CD4-positive, alpha-beta T cell treated with Interleukin-12 subunit alpha and Interleukin-12 subunit beta, for 1 hour (primary cell): ENCODE measurements at places on chromosomes 2 and 18.

DNA sequence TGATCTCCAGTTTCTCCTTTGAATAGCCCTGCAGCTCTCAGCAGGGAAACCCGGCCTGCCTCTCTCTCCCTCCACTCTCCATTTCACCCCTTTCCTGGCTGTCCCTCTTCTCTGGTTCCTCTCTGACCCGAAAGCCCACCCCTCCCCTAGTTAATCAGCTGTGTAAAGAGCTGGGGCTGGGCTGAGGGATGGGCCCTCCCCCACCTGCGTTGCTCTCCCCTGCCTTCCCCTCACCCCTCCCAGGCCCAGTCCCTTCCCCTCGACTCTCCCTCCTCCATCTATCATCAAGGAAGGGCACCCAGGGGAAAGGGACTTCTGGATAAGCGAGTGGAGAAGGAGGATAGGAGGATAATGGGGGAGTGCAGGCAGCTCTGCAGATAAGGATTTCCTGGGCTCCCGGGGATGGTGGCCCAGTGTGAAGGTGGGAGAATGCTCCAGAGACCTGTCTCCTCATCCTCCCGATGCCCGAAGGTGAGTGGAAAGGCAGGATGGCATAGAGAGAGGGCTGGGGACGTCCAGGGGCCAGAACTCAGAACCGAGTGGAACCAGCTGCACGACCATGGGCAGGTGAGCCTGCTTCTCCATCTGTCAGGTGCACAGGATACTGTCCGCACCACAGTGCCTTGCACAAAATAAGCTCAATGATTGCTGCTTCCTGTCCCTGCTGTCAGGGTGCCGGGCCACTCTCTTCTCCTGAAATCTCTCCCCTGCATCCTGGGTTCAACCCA is 12.0 kb downstream of the SLC30A3 start:
- DNase-seq = no peak

DNA sequence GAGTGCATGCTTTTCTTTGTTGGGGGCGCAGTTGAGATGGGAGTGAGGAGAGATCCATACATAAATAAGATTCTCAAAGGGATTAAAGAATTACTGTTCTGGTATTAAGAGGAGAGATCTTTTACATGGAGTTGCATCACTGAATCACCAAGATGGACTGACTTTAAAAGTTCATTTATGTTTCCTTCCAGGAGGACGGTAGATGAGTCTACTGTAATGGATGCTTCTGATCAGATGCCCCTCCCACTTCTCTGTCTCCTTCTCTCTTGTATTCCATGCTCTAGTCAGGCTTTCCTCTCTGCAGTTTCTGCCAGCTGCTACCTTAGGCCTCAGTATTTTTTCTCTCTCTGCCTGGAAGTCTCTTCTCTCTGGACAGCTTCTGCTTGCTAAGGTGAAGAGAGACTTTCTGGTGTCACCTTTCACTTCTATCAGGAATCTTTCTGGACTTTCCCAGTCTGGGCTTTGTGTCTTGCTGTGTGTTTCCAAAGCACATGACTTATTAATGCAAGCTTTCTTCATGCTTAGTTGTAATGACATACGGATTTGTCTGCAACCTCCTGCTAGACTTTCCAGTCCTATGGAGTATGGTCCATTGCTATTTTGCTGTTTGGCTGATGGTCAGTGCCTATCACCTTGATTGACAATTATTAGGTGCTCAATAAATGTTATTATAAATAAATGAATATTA is 23.6 kb downstream of the FAM171B start:
- DNase-seq = no peak

DNA sequence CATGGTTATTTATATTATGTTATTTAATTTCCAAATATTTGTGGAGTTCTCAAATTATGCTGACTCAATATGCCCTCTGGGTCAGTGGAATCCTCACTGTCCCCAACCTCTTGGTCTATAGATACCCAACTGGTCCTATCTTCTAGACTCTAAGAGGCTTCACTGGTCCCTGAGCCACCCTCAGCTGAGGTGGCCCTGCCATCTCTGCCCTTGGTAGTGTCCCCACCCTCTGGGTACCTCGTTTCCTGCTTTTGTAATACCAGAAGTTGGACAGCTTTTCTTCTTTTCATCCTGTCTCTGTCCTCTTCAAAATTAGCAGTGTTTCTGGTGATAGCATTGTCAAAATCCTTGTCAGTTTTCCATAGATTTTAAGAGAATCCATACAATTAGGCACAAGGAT is 11.9 kb downstream of the ZSCAN30 start:
- no peak for DNase-seq

- no peak for DNase-seq
These were observed 949 bp downstream of the CDC42EP3 start for GRCh38 chr2:37670378-37671008.

DNA sequence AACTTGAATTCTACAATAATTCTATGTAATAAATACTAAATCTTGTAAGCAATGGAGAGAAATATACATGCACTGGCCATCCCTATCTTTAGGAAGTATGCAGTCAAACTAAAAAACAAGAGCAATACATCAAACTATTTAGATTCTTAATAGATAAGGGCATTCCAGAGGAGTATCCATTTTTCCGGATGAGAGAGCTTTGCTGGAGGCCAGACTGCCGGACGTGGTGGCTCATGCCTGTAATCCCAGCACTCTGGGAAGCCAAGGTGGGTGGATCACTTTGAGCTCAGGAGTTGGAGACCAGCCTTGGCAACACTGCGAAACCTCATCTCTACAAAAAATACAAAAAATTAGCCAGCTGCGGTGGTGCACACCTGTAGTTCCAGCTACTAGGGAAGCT is 60.8 kb downstream of the KIF5C start:
- no peak for DNase-seq

- DNase-seq = no peak
These were observed 877 bp downstream of the INHBB start for GRCh38 chr2:120346667-120347358.

DNA sequence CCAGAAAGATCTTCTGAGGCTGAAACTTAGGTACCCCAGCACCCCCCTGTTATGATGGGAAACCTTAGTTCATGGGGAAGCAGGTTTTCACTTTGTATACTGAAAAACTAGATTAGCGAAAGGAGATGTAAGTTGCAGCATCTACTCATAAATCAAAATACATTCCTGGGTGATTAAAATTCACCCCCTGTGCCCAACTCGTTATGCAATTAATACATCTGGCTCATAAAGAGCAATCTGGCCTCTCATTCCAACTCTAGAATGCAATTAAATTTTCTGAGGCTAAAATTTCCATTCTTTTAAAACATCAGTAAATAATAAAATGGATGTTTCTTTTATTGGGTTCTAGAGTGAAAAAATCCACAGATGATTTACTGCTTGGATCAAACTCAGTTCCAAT is 110.9 kb upstream of the BZW1 start:
- DNase-seq = no peak

- no peak for DNase-seq
These were observed 750.3 kb upstream of the RAB6C start for GRCh38 chr2:129229196-129229595.

DNA sequence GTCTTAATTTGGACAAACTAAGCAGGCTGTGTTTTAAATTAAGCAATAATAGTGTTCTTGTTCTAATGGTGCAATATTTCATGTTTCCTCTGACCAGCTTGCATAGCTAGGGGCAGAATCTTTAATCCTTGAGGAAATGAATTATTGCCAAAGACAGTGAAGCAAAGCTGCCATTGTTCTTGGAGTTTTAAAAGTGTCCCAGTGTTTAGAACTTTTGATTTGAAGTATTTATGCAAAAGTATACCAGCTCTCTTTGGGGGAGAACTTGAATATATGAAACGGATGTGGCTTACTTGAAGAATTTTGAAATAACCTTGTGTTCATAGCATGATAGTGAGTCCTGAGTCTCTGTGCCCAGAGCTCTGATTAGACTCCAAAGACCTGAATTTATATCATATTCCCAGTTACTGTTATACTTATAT is 33.4 kb downstream of the ITGA6 start:
- DNase-seq = no peak

GRCh38 chr18:55251254-55251971 is 292.2 kb upstream of the CCDC68 start:
- no peak for DNase-seq

- no peak for DNase-seq
These were observed 255.4 kb upstream of the CDH2 start for GRCh38 chr18:28432339-28432738.

DNA sequence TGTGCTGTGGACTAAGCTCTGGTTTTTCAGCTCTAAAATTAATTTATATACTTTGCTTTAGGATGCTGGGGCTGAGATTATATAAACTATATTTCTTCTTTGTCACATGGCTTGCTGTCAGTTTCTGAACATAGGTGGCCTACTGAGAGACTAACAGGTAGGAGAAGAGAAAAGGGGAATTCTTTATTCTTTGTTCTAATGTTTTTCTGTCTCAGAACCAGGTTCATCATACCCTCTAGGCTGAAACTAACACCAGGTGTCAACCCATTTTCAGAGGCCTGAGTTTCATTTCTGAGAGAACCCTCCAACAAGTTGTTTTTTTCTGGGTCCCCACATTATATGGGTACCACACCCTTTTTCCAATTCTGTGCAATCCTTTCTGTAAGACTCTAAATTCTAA is 843.6 kb downstream of the TRIB2 start:
- no peak for DNase-seq

GRCh38 chr2:147763861-147764260 is 81.0 kb upstream of the ACVR2A start:
- no peak for DNase-seq

DNA sequence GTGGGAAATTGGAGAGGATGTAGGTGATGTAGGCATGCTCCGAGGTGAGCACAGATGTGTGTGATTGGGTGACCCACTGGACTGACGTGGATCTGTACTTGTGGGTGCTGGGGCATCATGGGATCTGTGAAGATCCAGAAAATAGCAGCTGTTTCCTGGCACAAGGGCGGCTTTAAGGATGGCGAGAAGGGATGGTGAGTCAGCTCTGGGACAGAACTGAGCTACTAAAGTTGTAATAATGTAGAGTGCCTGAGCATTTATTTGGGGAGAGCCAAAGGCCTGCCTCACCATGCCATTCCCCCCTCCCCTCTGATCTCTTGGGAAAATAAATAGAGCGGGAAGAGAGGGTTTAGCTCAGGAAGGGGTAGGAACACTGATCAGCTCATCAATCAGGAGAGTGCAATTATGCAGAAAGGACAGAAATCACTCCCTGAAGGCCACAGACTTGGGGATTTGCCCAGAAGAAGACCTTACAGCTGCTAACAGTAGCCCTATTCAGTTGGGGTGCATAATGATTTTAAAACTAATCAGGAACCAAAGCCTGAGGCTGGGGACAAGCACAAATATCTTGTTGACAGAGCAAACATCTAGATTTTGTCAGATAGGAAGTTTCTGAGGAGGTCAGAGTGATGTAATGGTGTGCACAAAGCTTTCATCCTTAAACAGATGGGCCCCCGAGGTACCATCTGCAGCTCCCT is 30.3 kb downstream of the TANC1 start:
- DNase-seq = no peak

GRCh38 chr18:26482569-26482968 is 65.8 kb downstream of the KCTD1 start:
- no peak for DNase-seq

DNA sequence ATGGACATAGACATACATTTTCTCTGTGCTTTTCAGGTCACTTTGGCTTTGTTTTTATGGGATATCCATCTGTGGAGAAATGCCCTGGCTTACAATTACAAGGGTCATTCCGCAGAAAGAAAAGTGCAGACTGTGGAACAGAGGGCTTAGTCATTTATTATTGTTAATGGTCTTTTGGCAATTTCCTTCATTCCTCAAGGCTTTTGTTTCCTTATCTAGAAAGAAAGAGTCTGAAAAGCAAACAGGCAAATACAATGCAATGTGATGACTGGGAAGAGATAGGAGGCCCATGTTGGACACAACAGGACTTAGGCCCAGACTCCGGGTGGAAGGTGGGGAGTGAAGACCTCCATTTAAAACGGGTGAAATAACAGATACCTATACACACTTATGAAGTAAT is 129.5 kb upstream of the CAVIN2 start:
- DNase-seq = no peak

DNA sequence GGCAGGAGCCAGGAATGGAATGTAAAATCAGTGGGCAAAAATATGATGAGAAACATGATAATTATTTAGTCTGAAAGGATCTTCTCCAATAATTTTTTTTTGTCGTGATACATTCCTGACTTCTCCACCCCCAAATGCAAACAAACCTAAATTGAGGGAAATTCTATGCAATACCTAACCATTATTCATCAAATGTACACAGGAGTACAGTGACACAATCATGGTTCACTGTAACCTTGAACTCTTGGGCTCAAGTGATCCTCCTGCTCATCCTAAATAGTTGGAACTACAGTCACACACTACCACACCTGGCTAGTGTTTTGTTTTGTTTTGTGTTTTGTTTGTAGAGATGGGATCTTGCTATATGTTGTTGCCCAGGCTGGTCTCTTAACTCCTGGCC is 46.5 kb downstream of the RAB10 start:
- DNase-seq = no peak

DNA sequence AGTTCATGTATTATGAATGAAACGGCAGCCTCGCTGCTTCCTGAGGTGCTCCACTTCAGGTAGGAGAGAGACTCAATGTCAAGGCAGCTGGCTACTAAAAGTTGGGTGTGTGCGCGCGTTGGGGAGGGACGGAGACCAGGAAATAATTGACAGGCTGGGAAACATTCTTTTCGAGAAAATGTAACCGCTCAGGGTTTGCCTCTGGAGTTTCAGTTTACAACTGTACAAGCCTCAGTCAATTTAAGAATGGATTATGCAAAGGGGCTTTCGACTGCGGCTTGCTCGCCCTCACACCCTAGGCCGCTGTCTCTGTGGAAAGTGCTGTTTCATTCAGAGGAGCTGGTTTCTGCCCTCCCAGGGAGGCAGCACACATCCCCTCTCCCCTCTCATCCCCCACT is 4.4 kb upstream of the SPRED2 start:
- DNase-seq = no peak

DNA sequence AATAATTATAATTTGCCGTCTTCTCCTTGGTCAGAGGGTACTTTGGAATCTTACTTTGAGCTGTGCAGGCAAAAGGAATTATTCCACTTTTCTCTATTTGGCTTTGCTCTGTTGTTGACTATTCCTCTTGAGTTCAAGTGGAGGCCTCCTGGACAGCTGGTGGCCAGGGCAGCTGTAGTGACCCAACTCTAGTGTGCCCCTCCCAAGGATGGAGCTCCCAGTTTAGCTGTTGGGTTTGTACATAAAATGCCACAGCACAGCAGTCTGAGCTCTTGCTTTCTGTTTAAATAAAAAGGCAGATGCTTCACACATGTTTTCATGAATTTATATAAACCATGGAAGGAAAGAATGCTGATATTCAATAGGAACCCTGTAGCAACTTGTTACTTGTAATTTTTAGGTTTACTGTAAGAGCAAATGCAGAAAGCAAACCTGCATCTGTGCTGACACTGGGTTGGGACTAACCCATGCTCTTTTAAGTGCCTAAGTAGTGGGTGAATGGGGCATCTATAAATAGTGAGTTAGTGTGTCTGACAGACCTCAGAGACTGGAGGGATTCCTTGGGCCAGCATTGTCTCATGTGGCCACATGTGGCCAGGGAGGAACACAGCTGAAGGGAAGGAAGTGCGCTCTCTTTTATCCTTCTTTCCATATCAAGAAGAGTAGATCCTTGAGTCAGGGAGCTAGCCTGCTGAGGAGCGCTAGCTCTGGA is 121.8 kb downstream of the FHOD3 start:
- DNase-seq = no peak

- no peak for DNase-seq
These were observed 350.0 kb downstream of the AKAIN1 start for GRCh38 chr18:4847056-4847455.

- DNase-seq = no peak
These were observed 601.5 kb upstream of the FANCL start for GRCh38 chr2:58842501-58843155.
